ENCODE measurements at places on chromosomes 7 and 10.

DNA sequence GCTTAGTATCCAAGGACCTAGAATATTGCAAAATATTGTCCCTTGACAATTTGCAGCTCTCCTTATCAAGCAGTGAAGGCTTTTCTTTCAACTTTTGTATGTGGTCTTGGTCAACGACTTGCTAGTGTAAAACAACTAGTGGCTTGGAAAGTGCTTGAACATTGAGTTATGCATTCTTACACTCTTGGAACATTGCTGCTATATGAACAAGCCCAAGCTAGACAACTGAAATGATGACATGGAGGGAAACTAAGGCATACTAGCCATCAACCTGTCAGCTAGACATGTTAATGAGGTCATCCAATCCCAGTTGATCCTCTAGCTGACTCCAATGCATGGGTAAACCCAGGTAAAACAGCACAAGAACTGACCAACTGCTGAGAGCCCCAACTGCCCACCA, 12.7 kb upstream of the DMTF1 start:
- no peak for DNase-seq

DNA sequence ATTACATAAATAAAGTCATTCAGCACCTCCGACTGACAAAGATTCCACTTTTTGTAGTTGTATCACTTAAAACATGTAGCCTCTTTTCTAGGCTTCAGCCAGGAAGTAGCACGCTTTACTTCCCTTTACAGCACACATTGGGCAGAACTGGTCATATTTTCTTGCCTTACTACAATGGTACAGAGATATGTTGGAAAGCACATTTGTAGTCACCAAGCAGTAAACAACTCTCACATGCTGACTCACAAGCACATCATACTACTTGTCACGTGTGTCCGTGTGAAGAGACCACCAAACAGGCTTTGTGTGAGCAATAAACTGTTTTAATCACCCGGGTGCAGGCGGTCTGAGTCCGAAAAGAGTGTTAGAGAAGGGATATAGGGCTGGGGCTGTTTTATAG, 1071.8 kb downstream of the DNAJB9 start:
- DNase-seq, result no peak

GRCh38 chr7:1939434-1940401, 269.6 kb downstream of the ELFN1 start:
- peak; percentile 26 for DNase-seq

DNA sequence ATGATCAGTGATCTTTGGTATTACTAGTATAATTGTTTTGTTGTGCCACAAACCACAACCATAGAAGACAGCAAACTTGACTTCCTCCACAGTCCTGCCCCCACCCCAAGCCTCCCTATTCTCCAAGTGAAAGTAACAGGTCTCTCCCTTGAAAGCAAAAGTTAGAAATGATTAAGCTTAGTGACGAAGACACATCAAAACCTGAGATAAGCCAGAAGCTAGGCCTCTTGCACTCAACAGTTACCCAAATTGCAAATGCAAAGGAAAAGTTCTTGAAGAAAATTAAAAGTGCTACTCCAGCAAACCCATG, 7.5 kb downstream of the SAR1A start:
- no peak for DNase-seq

DNA sequence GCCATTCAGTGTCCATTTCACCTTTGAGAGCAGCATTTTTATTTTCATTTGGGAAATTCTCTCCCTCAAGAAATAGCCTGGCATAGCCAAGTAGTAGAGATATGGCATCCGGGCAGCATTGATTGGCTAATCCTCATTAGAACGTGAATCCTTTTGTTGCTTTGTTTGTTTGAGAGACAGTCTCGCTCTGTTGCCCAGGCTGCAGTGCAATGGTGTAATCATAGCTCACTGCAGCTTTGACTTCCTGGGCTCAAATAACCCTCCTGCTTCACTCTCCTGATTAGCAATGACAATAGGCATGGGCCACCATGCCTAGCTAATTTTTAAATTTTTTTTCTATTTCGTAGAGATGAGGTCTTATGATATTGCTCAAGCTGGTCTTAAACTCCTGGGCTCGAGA, 1174.9 kb upstream of the AUTS2 start:
- no peak for DNase-seq

- DNase-seq, result no peak
Measured at GRCh38 chr7:131066635-131067034, 261.0 kb upstream of the MKLN1 start.

GRCh38 chr7:2048531-2048930, 184.2 kb downstream of the MAD1L1 start:
- peak; percentile 23 for DNase-seq

- no peak for DNase-seq
Measured at GRCh38 chr7:129784437-129784782, 168.3 kb downstream of the UBE2H start.

DNA sequence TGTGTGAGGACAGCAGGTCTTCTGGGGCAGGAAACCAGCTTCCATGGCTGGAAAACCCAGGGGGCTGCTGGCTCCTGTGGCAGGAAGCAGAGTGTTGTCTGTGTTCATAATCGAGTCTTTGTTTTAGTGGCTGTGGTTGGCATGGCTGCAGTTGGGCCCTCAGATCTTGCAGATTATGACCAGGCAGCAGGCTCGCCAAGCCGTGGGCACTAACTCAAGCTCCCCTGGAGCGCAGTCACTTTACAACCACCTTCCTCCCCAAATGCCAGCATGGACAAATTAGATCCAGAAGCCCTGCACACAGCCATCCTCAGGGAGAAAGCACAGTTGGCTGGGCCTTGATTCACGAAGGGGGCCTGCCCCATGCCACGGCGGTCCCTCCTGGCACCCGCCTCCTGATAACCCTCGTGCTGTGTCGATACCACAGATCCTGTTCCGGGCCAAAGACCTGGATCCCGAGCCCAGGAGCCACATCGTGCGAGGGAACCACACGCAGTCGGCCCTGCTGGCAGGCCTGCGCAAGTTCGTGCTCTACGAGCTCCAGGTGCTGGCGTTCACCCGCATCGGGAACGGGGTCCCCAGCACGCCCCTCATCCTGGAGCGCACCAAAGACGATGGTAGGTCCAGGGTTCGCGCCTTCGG, 552.5 kb upstream of the FOXK1 start:
- no peak for DNase-seq

- no peak for DNase-seq
Measured at GRCh38 chr7:36820527-36821170, 96.4 kb upstream of the AOAH start.

- no peak for DNase-seq
Measured at GRCh38 chr10:103481974-103482531, 3.0 kb upstream of the CALHM3 start.

GRCh38 chr7:116170180-116170579, 40.2 kb upstream of the TES start:
- no peak for DNase-seq

DNA sequence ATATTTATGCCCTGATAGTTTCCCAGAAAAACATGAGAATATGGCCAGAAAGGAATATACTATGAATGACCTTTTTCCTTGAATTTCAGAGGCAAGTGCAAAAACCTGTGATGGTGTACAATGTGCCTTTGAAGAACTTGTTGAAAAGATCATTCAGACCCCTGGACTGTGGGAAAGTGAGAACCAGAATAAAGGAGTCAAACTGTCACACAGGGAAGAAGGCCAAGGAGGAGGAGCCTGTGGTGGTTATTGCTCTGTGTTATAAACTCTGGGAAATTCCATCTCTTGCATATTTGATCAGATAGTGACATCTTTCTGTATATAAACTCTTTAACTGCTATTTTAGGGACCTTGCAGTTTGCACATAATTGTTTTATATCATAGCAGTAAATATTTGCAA, 33.7 kb downstream of the RAB18 start:
- no peak for DNase-seq

DNA sequence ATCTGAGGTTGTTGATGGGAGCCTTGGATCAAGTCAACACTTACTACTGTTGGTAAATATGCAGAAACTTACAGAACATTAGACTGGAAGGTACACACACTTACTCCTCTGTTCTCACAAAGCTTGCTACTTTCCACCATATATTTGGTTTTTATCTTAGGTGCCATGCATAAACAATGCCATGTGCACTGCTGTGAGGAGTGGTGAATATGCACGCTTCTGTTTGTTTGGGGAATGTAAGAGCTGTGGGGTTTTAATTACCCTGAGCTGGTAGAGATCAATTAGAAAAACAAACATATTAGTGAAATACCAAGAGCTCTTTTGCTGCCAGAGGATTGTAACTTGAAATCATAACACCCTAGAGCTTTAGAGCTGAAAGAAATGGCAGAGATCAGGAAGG, 79.8 kb upstream of the ARID5B start:
- DNase-seq, result no peak

GRCh38 chr10:4651404-4652037, 174.5 kb upstream of the AKR1E2 start:
- no peak for DNase-seq

DNA sequence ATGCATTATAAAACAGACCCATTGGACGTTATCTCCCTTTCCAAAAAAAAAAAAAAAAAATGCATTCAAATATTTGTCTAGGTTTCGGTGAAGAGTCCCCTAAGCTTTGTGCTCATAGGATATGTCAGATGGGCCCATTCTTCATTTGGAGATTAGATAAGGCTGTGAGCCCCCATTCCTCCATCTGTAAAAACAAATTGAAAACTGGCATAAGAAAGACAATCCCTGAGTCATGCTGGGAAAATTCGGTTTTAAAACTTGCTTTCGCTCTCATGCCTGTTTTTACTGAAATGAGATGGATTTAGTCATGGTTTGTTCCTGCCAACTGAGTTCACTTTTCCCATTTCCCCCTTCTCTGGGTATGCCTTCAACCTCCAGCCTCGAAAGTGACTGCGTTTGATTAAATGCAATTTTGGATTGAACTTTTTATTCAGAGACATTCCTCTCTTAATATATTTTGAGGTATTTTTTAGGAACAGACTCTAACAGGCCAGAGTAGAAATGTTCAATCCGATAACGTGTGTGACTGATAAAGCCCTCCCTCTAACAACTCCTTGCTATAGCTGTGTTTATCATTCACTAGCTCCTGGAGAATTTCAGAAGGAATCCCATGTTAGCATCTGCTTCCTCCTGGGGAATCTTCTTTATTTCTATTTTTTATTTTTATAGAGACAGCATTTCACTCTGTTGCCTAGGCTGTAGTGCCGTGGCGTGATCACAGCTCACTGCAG, 190.9 kb upstream of the LYZL2 start:
- no peak for DNase-seq

DNA sequence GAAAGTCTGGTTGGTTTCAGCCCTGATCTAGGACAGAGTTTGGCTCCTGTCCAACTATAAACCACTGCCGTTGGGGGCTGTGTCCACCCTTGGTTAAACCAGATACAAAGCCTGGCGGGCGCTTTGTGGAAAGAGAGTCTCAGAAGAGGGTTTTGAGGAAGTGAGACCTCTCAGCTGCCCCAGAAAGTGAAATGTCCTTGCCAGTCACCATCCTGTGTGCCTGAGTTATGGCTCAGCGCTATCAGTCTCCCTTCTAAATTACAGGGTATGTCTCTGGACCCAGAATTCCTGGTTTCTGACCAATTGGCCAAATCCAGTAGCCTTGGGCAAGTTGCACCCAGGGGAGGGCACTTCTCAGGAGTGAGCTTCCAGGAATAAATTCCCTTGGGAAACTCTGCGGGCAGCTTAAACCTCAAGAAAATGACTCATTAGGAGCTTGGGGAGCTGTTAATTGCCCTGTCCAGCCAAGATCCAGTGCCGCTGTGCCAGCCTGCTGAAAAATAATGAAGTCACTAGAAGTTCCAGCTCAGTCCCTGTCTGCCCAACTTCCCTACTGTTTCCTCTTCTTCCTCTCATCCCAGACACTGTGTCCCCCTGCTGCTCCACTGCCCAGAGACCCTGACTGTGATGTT, 66.7 kb upstream of the PDZD8 start:
- no peak for DNase-seq

GRCh38 chr7:44383566-44383965, 58.2 kb upstream of the CAMK2B start:
- DNase-seq, result peak; percentile 59

DNA sequence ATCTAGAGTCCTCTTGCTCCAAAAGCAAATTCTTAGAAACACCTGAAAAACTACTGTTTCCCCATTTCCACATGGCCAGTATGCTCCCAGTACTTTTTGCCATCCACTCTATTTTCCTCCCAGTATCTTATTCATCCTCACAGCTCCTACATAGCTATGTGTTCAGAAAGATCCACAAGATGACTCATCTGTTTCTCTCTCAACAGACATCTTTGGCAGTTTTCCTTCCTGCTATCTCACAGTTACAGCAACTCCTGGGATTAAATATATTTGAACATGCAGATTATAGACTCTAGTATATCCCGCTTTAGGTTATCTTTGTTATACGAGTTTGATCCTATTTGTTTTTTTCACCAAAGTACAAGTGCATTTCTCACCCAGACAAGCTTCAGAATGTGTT, 675.6 kb upstream of the POT1 start:
- DNase-seq, result no peak

GRCh38 chr10:118818621-118819221, 64.0 kb upstream of the CACUL1 start:
- DNase-seq, result no peak

- DNase-seq, result no peak
Measured at GRCh38 chr10:62021128-62021665, 119.7 kb downstream of the ARID5B start.

DNA sequence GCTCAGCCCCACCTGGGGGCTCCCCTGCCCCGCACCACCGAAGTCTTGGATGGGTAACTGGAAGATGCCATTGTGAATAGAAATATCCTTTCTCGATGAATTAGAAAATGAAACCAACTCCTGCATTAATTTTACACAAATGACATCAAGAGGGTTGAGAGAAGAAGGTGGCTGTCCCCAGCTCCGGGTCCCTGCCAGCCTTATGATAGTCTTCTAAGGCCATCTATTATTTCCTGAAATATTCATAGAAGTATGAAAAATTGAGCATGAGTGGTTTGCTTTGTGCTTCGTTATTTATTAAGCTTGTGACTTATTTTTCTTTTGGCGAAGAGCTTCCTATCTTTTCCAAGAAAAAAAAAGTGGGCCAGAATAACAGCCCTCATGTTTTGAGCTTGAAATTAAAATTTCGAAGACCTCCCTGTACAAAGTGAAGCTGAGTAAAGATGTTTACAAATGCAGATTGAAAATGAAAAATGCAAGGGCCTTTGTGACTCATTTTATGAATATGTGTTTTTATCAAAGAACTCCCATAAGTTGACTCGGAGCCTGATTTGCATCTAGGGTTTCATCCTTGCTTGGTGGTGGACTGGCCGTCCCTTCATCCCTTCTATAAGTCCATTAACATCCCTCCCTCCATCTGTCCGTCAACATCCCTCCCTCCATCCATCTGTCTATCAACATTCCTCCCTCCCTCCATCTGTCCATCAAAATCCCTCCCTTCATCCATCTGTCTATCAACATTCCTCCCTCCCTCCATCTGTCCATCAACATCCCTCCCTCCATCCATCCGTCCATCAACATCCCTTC, 20.5 kb upstream of the CFAP46 start:
- DNase-seq, result no peak

- no peak for DNase-seq
Measured at GRCh38 chr10:123537188-123537961, 128.8 kb upstream of the GPR26 start.
